ENCODE measurements at places on chromosomes 5 and 9.

GRCh38 chr5:14388741-14389140 lies 192.9 kb upstream of the OTULINL start:
- no peak for DNase-seq

GRCh38 chr5:77981820-77982219 lies 205.7 kb upstream of the TBCA start:
- DNase-seq: no peak

DNA sequence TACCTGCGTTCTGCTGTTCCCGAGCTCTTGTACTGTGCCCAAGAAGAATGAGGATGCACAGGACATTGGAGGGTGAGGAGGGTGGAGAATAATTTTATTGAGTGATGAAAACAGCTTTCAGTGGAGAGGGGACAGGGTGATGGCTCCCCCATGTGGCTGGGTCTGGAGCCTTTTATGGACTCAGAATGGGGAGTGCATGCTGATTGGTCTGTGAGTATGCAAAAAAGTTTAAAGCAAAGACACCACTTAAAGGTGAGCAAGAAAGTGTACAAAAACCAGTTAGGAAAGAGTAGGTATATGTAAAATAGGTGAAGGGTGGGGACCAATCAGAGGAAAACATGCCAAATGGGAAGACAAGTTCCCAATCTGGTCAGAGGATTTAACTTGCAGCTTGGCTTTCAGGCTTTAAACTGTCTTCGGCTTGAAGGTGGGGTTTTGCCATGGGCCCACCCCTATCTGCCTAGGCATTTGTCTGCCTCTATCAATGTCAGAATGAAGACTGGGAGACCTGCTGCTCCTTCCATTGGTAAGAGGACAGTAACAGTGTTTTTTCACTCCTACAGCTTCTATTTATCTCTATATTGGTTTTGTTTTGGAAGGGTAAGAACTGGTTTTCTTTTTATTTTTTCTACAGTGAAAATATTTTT lies 118.0 kb upstream of the RAI14 start:
- DNase-seq: no peak

DNA sequence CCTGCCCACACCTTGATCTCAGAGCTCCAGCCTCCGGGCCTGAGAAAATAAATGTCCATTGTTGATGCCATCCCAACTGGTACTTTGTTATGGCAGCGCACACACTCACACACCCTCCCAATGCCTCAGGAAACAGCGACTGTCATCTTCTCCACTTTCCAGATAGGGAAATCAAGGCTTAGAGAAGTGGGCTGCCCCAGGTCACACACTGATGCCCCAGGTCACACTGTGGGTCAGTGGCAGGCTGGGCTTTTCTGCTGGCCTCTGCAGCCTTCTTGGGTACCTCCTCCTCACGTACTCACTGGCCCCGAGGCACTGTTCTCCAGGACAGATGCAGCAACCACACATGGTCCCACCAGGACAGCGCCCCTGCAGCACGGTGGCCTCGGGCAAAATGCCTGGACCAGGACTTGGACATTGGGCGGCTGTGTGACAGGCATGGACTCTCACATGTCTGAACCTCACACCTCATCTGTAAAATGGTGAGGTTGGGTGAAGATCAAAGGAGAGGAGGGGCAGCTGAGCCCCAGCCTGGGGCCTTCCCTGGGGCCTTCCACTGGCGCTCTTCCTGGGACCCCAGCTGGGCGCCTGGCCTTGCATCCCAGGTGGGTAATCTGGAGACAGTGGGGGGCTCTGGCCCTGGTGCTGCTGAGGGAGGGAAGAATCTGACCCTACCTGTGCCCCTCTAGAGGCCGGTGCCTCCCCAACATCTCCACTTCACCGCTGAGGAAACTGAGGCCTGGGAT lies 156.0 kb downstream of the COL23A1 start:
- DNase-seq: no peak

DNA sequence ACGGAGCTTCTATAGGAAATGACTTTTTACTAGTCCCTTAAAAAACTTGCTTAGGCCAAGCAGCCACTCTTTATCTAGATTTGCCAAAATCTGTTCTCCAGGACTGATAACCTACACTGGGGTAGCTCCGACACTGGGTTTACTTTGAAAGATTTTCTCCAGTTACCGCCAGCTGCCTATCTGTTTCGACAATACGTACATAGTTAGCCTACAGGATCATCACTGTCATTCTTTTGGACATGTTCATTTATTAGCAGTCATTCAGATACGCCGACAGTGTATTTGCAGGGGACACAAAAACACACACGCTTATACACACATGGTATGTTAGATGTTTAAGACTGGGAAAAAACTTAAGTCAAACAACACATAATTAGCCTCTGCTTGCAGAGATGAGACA lies 225.7 kb downstream of the DCP2 start:
- no peak for DNase-seq

DNA sequence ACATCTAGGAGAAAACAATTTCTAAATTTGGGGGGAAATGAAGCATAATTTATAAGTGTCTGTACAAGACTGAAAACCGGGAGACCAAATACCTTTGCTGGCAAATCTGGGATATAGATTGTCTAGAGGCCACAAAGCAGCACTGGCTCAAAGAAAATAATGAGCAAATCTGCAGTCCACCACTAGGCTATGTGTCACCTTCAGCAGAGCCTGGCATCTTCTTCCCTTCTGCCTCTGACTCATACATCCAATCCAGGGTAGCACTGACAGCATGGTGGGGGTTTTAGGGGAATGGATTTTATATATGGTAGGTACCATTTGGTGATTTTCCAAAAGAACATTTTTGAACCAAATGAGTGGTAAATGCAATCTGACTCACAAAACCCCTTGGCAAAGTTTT lies 12.8 kb downstream of the FAM81B start:
- no peak for DNase-seq

DNA sequence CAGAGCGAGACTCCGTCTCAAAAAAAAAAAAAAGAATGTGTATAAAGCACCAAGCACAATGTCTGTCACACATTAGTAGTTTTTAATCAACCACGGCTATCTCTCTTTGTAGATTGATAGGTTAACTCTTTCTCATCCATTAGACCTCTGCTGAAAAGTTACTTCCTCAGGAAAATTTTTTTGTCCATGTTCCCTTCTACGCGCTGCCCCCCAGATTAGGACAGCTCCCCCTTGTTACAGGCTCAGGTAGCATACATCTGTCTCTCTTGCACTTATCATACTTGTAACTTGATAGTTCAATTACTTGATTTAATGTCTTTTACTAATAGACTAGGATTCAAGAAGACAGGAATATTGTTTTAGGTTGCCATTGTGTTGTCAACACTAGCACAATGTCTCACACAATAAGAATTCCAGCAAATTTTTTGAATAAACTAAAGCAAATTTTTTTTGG lies 1.5 kb downstream of the SPDL1 start:
- no peak for DNase-seq

GRCh38 chr5:32827981-32828380 lies 116.9 kb downstream of the NPR3 start:
- DNase-seq: no peak

DNA sequence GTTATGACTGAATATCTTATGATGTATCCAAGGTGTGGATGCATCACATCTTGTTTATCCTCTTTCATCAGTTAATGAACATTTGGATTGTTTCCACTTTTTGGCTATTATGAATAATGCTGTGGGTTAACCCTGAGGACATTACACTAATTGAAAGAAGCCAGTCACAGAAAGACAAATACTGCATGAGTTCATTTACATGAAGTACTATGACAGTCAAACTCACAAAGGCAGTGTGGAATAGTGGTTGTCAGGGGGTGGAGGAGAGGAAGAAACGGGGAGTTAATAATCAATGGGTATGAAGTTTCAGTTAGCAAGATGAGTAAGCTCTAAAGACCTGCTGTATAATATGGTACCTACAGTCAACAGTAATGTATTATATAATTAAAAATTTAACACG lies 409.4 kb upstream of the CTNND2 start:
- no peak for DNase-seq

DNA sequence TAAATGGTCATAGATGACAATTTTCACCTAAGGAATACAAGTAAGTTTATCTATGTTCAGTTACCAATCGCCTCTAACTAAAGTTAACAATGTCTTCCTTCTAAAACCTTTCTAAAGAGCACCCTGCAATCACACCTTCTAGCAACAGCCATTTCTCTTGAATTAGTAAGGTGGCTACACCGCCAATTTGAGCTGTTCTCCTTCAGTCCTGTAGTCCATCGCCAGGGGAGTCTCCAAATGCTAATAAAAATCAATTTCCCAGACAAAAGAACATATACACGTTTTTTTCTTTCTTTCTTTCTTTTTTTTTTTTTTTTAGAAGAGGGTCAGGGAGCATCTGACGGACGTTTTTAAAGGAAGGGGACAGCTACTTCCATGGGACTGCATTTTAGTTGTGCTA lies 729 bp upstream of the RORB start:
- DNase-seq: no peak

DNA sequence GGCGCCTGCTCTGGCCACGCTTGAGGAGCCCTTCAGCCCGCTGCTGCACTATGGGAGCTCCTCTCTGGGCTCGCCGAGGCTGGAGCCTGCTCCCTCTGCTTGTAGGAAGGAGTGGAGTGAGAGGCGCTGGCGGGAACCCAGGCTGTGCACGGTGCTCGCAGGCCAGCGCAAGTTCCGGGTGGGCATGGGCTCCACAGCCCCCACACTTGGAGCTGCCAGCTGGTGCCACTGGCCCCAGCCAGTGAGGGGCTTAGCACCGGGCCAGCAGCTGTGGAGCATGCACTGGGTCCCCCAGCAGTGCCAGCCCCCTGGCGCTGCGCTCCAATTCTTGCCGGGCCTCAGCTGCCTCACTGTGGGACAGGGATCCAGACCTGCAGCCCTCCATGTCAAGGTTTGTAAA lies 122.1 kb upstream of the CD180 start:
- no peak for DNase-seq

- DNase-seq: no peak
These were observed 140.5 kb upstream of the SLC30A5 start for GRCh38 chr5:68953231-68953874.

DNA sequence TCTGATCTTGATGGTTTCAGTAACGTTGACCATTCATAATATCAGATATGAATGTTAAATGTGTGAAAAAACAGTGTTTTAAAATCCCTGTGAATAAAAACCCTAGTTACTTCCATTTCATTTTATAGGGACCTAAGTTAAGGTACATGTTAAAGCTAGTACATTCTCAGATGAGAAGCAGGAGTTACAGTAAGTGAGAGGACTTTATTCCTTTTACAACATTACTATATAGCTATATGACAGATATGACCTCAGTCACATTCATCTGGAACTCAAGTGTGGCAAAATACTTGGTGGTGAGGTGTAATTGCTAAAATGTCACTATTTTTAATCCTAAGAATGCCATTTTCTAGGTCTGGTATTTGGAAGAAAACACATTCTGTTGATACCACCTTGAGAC lies 96.4 kb downstream of the OXCT1 start:
- no peak for DNase-seq

GRCh38 chr5:173537228-173537627 lies 79.2 kb downstream of the BOD1 start:
- no peak for DNase-seq

DNA sequence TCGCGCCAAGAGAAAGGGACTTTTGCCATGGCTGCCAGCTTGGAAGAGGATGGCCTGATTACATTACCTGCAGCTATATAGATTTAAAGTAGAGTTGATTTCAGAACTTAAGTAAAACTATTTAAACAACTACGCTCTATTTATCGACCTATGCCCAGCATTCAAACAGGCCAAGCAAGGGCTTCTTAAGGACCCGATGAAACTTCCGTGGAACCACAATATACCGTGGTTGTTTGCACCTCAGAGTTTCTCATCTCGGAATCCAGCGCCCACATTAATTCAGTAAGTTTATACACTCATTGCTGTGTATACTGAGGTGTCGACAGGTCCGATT lies 505 bp upstream of the CDC14B start:
- DNase-seq: no peak

GRCh38 chr5:131005963-131006684 lies 158.9 kb downstream of the HINT1 start:
- no peak for DNase-seq

DNA sequence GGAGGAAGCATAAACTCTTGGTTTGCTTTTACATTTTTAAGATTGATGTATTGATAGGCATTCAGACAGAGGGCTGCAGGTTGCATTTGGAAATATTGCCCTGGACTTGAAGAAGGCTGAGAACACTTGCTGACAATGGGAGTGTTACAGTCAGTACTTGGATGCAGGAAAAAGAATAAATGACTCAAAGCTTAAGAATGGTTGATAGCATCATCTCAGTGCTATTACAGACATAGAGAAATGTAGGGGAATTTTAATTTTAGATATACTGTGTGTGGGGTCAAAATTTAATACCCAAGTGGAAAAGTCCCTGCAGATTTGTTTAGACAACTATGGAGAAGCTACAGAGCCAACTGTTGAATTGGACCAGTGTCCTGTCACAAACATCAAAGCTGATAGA lies 101.1 kb downstream of the ISL1 start:
- no peak for DNase-seq

DNA sequence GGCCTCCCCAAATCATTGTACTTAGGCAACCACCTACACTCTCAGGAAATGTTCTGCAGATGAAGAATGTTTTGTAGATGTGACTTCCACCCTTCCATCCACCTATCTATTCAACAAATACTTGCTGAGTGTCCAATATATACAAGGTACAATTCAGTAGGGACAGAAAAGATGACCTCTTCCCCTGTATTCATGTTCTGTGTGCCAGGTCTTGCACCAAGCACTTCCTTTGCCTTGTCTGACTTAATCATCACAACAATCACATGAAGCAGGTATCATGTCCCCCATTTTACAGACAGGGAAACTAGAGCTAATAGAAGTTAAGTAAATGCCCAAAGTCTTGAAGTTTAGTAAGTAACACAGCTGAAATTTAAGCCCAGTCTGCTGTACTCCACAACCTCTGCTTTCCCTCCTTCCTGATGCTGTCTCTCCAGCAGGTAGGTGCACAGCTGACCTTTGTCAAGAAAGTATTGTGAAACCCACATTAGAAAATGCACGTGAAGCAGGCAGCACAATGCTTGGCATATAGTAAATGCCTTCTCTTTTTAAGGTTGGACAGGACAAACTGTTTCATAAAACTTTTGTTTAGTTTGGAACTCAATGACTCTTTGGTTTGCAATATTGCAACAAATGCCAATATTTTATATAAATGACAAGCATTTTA lies 296.5 kb downstream of the DEPDC1B start:
- no peak for DNase-seq

- no peak for DNase-seq
These were observed 129.7 kb upstream of the IQGAP2 start for GRCh38 chr5:76273206-76273885.

GRCh38 chr5:43619380-43619779 lies 16.4 kb downstream of the NNT start:
- DNase-seq: no peak

GRCh38 chr5:108436696-108437095 lies 54.8 kb upstream of the FBXL17 start:
- no peak for DNase-seq
